ENCODE measurements at places on chromosomes 16 and 17. TPM values are rescaled to one million over a fixed set of nuclear protein-coding genes. Genes with fewer than 3 reads are reported as not detected.

The SOX15 gene
- total RNA-seq = 59.9 TPM

The CD300LG gene
- total RNA-seq = not detected

The SF3B3 gene
- total RNA-seq = 74.5 TPM

The PDE6G gene
- not detected for total RNA-seq

The MLLT6 gene
- total RNA-seq = 15.9 TPM

The ITGAX gene
- not detected for total RNA-seq

The SCGB1C2 gene
- total RNA-seq = not detected

The KLHL10 gene
- not detected for total RNA-seq

The CD300H gene
- total RNA-seq = not detected

The JPH3 gene
- not detected for total RNA-seq

Measured in tracheal epithelial cell (primary cell).